ENCODE measurements at places on chromosomes 16 and 17. TPM values are rescaled to one million over a fixed set of nuclear protein-coding genes. Genes with fewer than 3 reads are reported as not detected.

- DNase-seq: no peak
Measured at GRCh38 chr17:48715496-48716399, 6.6 kb downstream of the PRAC1 start.

GRCh38 chr17:69710926-69711325 lies 296.4 kb downstream of the MAP2K6 start:
- DNase-seq: no peak

GRCh38 chr17:6456914-6457687 lies 12.8 kb downstream of the PIMREG start:
- no peak for DNase-seq

DNA sequence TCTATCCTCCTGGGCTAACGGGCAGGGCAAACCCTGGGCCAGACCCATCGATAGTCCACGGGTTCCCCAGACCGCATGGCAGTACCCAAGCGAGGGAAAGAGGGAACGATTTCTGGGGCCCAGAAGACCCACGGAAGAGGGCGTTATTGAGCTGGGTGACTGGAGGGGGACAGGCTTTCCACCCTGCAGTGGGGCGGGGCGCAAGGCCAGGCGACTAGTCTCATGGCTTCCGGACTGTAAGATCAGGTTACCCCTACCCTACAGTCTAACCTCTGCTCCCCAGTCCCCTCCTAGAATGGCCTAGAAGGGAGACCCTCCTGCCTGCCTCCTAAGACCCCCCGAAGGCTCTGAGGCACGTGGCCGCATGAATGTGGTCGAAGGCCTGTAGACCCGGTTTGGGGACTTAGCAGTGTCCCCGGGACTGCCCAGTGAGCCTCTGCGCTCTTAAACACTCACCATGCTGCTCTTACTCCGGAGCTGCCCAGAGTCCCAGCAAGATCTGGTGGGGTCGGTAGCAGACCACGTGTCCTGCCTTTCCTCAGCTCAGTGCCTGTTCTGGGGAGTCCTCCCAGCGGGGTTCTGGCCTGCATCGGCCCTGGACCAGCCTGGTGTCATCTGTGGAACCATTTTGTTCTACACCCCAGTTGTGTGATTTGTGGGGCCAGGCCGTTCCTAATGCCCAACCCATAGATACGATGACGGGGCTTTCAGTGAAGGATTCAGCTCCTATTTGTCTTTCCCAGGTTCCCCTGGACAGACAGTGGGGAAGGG lies 13.2 kb upstream of the AURKB start:
- DNase-seq: peak; percentile 74

Gene SCN4A
- total RNA-seq: 4.8 TPM

Gene IFI35
- total RNA-seq: 3.9 TPM

All from H7 (cell line).